Dermis blood vessel endothelial cell (primary cell): ENCODE measurements at places on chromosomes 6 and 20.

- no peak for DNase-seq
These were observed 104.3 kb upstream of the BEND6 start for GRCh38 chr6:56850626-56851025.

- DNase-seq = no peak
These were observed 155.1 kb downstream of the MOXD1 start for GRCh38 chr6:132246120-132246617.

DNA sequence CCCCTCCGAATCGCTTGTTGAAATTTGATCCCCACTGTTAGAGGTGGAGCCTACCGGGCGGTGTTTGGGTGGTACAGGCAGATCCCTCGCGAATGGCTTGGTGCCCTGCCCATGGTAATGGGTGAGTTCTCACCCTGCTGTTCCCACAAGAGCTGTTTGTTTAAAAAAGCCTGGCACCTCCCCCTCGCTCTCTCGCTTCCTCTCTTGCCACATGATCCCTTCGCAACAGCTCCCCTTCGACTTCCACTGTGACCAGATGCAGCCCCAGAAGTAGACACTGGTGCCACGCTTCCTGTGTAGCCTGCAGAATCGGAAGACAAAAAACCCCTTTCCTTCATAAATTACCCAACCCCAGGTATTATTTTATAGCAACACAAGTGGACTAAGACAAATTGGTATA lies 292.2 kb upstream of the QKI start:
- no peak for DNase-seq

DNA sequence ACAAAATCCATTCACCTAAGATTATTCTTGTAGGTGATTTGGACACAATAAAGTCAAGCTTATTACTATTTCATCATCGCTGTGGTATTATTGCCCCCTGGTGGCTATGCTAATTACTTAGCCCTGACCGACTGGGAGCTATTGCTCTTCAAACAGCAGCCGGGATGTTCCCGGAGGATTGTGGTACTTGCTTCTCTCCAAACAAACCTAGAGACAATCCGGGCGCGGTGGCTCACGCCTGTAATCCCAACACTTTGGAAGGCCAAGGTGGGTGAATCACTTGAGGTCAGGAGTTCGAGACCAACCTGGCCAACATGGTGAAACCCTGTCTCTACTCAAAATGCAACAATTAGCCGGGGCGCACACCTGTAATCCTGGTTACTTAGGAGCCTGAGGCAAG lies 15.4 kb upstream of the STMND1 start:
- peak; percentile 82 for DNase-seq

DNA sequence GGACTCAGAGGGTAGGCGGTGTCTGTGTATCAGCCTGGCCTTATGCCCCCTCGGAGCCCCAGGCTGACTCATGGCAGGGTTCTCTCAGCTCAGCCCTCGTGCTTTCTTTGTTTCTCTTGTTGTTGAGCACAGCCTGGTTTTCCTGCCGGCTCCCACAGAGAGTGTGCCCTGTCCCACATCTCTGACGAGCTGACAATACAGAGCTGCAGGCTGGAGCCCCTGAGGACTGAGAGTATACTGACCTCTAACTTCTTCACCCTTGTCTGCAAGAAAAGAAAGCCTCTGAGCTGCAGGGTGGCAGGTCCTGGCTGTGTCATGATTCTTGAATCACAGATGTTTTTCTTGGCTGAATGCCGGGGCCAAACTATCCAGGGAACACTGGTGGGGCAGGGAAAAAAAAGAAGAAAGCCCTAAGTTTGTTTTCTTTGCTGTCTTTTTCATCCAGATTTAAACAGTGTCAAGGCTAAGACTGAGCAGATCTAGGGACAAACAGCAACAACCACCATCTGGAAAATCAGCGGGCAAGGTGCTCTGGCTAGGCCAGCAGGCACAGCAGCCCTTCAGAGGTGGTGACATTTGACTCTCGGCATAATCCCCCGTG lies 63.3 kb upstream of the ZNF133 start:
- peak; percentile 80 for DNase-seq

DNA sequence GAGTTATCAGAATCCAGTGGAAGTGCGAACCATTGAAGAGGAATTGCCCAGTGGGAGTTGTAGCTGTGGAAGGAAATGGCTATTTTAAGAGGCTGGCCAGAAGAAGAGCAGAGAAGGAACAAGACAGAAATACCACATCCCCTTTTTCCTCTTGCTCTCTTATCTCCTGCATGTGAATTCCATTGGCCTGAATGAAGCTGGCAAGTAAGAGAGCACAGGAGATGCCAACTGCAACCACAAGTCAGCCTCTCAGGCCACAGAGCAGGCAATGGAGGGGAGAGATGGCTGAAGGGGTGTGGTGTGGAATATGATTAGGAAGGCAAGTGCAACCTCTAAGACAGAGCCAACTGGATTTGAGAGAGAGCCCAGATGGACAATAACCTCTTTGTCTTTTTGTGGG lies 362.7 kb upstream of the IMPG1 start:
- DNase-seq = no peak

DNA sequence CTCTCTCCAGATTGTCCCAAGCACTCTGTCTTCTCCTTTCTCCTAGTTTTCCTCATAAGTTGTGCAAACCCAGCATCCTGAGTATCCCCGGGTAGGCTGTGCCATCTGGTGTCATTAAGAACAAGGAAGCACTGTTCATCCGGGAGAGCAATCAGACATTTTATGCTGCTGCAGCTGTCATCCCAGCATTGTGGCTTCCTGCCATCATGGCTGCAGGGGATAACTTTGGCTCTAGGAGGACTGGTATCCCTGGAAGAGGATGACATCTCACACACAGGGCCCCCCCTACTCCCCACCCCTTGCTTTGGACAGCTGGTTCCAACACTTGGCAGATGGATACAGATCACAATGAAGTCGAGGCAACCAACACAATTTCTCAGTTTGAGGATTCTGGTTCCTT lies 1195.1 kb upstream of the MAP3K7 start:
- no peak for DNase-seq

DNA sequence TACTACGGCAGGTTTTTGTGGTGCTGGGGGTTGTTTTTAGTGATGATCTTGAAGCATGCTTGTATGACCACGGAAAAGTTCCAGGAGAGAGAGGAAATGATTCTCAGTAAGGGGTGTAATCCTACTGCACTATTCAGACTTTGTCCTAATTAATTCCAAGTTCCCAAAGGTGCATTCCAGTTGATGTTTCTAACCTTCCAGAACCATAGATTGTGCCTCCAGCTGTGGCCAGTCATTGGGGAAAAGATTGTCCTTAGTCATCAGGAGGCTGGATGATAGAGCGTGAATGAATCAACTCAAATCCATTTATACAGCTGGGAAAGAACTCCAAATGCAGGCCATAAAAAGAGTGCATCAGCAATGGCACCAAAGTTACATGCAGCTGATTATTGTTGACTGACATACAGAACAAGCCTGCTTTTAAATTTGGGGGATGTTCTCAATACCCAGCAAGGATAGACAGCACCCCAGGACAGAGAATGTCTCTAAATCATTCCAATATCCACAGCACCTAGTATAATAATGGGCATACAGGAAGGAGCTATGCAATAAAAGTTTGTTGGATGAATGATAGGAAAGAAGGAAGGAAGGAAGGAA lies 27.8 kb upstream of the PKHD1 start:
- no peak for DNase-seq

GRCh38 chr6:125075741-125076481 lies 77.7 kb upstream of the TPD52L1 start:
- no peak for DNase-seq

GRCh38 chr20:19268426-19268825 lies 56.0 kb downstream of the SLC24A3 start:
- DNase-seq = no peak

DNA sequence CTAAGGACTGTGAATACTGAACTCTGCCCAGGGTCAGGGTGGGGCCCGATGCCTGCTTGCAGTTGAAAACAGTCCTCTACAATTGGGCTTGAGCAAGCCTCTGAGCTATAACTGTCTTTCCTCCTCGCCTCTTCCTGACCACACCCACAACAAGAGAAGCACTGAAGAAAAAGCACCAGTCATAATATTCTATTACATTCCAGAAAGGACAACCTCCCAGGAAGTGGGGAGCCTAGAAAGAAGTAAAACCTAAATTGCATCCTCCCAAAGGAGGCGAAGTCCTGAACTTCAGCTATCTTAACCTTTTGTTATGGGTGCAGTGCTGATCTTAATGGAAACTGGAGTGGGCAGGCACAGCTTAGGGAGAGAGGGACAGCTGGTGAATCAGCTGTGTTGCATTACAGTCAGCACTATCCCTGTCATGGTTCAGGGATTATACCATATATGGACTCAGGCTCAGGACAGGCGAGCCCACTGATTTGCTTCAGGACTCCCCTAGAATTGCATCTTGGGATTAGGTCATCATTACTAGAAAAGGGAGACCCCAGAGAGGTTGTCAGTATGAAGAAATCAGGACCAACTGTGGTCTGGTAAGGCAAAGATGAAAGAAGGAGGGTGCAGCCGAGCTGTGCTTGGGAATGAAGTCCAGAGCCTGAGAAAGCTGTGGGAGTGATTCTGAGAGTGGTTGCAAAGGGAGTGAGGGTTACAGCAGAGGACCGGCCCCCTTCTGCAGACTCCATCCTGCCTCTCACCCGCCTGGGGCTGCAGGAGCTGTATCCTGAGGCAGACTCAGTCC lies 18.3 kb upstream of the TRAM2 start:
- peak; percentile 50 for DNase-seq

DNA sequence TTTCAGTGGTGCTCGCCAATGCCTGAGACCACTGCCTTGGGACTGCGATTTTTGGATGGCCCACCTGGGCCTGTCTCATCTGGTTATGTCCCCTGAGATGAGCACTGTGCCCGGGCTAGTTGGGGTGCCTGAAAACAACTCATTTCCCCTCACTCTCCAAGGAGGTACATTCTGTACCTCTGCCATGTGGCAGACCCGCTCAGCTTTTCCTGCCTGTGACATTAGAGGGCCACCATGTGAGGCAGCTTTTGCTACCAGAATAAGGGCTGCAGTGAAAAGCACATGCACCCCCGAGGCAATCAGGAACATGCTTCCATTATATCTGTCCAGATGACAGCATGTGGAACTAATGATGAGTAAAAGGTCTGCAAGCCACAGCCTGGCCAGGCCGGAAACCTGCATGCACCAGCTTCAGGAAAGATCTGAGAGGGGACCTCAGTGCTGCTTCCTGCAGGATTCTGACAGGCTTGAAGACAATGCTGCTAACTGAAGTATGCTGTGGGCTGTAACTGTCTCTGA lies 11.3 kb upstream of the SRSF6 start:
- DNase-seq = peak; percentile 54

DNA sequence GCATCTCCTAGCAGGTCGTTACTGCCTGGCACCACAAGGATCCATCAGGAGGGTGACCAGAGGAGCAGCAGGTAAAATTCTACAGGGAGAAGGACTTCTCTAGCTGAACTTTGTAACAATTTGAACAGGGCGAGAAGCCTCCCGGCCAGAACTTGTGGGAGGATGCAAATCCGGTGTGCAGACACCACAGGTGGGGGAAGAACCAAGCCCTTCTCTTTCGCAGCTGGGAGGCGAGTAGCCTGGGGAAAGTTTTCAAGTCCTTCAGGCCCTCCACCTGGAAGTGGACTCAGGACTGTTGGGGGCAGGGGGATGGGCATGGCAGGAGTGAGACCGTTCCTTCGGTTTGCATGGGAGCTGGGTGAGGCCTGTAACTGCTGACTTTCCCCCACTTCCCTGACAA lies 42.7 kb upstream of the FAM210B start:
- DNase-seq = no peak

GRCh38 chr6:88220493-88220892 lies 54.3 kb upstream of the CNR1 start:
- DNase-seq = peak; percentile 39

DNA sequence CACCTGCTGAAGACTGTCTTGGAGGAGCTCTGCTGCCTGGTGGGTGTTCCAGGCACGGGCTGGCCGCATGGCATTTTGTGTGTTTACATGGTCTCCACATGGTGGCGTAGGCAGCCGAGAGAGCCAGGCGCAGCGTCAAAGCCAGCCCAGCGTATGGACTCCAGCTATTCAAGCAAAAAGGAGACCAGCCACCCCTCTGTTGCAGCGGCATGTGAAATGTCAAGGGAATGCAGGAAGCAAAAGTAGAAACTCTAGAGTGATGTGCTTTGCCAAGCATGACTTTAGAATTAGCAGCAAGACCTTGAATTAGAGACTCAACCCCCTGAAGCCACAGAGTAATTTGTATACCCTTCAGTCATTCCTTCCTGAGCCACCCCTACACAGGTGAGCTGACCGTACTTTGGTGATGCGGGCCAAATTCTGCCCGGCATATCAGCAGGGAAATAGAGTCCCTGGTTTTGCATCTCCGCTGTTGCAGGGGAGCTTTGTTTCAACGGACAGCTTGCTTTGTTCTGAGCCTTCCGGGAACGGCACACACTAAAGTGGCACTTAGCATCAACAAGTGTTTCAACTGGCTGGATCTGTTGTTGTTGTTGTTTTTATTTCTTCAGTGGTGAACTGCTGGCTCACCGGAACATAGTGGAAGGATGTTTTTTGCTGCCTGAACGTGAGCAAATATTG lies 48.5 kb downstream of the FNDC1 start:
- peak; percentile 41 for DNase-seq

- no peak for DNase-seq
These were observed 69.3 kb downstream of the EYA2 start for GRCh38 chr20:46963758-46964617.

DNA sequence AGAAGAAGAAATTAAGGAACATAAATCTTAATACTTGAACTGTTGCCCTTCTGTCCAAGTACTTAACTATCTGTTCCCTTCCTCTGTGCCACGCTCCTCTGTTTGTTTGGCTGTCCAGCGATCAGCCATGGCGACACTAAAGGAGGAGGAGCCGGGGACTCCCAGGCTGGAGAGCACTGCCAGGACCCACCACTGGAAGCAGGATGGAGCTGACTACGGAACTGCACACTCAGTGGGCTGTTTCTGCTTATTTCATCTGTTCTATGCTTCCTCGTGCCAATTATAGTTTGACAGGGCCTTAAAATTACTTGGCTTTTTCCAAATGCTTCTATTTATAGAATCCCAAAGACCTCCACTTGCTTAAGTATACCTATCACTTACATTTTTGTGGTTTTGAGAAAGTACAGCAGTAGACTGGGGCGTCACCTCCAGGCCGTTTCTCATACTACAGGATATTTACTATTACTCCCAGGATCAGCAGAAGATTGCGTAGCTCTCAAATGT lies 17.1 kb downstream of the IRF4 start:
- peak; percentile 54 for DNase-seq

GRCh38 chr6:142031035-142031434 lies 101.7 kb upstream of the GJE1 start:
- DNase-seq = no peak

GRCh38 chr6:159390381-159390780 lies 221.2 kb downstream of the FNDC1 start:
- DNase-seq = no peak
